Foreskin keratinocyte (primary cell): ENCODE measurements at places on chromosomes 2 and 18.

DNA sequence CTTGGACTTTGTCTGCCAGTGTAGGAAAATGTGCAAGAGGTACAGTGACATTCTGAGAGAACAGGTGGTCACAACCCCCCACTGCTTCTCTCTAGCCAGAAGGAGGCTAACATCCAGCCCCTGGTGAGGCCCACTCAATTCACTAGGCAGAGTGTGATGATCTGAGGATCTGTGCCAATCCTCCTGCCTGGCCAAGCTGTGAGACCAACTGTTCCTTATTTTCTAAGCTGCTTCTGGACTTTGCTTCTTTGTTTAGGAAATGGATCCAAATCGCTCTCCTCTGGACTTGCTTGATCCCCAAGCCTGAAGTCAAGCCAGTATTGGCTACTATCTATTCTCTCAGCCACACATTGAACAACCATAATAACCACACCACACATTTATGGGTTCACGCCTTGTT lies 202.8 kb downstream of the PIK3C3 start:
- DNase-seq, result no peak

- no peak for DNase-seq
These were observed 56.1 kb upstream of the C2orf15 start for GRCh38 chr2:99085421-99085820.

- DNase-seq, result peak; percentile 49
These were observed 193.8 kb upstream of the RND3 start for GRCh38 chr2:150681120-150681804.

DNA sequence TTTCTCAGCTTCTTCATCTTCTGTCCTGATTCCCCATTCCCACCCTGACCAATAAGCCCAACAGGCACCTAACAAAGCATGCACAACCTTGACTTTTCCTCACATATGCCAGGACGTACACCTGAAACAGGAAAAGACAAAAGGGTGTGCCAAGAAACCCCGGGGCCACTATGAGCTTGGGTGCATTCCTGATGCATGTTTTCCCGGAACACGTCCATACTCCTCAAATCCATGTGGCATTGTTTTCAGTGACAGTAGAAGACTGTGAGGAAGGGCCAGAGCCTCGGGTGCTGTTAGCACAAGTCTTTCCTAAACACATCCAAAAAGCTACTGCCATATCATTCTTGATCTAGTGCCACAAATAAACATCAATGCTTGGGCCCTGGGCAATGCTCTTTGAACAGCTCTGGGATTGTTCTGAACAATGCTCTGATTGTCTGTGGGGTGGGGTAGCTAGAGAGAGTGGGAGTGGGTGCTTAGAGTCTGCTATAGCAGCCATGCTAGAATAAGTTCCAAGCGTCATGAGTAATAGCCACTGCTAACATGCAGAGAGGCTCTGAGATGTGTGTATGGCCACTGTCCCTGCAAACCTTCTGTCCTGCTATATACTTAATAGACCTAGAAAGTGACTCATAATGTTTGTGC lies 181.7 kb upstream of the CRIM1 start:
- no peak for DNase-seq

DNA sequence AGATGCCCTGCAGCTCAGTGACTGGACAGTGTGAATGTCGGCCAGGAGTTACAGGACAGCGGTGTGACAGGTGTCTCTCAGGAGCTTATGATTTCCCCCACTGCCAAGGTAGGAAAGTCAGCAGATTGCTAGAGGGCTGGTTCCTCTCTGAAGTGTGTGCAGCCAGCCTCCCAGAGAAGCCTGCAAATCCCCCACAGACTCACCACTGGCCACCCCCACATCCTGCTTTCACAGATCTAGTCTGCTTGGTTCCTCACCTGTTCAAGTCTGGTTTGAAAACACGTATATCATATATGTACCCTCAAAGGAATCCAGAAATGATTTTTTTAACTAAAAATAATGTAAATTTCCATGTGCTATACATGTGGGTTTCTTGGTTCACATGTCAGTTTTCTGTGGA lies 121.1 kb downstream of the LAMA3 start:
- DNase-seq, result no peak

DNA sequence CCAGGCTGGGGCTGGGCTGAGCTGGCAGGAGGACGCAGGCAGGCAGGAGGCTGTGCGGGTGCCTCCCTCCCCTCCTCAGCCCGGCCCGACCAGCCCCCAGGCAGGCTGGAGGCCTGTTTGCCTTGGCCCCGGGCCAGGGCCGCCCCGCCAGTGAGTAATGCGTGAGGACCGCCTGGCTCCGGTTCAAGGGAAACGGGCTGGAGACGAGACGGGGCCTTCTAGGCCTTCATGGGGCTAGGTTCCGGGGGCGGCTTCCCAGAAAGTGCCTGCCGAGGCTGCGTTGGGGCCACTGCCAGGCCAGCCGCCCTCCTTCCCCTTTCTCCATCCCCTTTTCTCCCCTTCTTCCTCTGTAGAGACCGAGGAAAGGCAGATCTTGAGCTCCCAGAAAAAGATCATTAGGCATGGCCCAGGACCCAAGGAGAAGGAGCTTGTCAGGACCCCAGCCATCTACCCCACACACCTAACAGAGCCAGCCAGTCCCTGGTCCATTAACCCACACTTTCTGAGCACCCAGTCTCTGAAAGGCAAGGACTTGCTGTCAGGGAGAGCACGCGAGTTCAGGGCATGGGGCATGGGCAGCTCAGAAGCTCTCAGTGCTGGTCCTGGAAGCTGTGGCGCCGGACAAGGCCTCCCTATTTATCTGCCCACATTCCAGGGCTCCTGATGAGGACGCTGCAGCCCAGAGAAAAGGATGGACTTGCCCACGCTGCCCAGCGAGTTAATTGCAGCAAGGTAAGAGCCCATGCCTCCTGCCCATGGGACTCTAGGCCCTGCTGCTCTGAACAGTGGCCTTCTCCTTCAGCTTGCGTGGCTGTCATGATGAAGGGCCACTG lies 48.5 kb downstream of the SMAD7 start:
- peak; percentile 44 for DNase-seq

DNA sequence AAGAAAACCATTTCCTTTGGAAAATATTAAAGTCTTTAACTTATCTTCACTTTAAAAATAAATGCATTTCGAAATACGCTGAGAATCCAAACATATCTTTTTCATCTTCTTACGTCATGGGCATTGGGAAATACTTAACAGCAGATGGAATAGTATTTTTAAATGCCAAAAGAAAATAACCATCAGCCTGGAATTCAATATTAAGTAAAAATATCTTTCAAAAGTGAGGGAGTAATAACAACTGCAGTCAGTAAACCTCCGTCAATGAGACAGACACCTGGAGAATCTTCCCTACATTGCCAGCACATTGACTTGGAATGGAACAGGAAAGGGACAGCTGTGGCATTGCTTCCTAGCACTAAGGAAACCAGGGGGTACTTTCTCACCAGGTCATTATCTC lies 290.4 kb upstream of the TNP1 start:
- DNase-seq, result no peak

DNA sequence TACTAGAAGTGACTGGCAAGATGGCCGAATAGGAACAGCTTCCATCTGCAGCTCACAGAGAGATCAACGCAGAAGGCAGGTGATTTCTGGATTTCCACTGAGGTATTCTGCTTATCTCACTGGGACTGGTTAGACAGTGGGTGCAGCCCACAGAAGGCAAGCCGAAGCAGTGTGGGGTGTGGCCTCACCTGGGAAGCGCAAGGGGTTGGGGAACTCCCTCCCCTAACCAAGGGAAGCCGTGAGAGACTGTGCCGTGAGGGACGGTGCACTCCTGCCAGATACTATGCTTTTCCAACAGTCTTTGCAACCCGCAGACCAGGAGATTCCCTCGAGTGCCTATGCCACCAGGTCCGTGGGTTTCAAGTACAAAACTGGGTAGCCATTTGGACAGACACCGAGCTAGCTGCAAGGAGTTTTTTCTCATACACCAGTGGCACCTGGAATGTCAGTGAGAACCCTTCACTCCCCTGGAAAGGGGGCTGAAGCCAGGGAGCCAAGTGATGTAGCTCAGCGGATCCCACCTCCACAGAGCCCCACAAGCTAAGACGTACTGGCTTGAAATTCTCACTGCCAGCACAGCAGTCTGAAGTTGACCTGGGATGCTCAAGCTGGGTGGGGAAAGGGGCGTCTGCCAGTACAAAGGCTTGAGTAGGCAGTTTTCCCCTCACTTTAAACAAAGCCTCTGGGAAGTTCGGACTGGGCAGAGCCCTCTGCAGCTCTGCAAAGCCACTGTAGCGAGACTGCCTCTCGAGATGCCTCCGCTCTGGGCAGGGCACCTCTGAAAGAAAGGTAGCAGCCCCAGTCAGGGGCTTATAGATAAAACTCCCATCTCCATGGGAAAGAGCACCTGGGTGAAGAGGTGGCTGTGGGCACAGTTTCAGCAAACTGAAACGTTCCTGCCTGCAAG lies 40.1 kb downstream of the PLEK start:
- DNase-seq, result no peak

DNA sequence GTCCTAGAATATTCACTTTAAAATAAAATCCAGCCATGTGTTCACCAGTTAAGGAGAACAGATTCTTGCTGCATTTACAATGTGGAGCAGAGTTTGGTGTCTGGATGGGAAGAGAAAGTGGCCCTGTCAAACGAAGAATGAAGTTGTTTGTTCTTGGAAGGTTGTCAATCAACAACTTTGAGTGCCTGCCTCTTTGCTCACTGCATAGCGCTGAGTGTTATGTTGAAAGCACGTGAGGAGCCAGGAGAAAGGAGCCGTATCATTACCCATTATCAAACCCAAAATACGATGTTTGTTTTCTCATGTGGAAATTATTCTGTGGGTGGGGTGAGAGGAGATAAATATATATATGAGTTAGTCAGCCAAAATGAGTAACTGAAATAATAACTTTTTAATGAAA lies 492.5 kb upstream of the POU3F3 start:
- DNase-seq, result no peak

GRCh38 chr2:235149240-235149659 lies 197.4 kb downstream of the SH3BP4 start:
- no peak for DNase-seq

- no peak for DNase-seq
These were observed 83.2 kb downstream of the COMMD1 start for GRCh38 chr2:61988462-61989366.

- no peak for DNase-seq
These were observed 6.5 kb upstream of the PPP3R1 start for GRCh38 chr2:68258851-68259250.

DNA sequence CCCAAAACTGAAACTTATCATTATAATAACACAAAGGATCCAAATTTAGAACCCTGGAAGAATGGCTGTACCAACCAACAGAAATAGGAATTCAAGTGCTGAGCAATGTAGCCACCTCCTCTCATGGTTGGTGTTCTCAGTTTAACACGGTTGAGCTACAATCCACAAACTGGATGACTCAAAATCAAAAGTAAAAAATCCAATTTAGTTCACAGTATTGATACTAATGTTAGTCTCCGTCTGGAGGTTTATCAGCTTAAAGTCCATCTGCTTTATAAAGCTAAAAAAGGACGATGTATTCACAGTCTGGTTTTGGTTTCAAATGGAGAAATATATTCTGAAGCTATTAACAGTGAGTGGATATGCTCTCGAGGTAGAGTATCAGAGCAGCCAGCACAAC lies 40.5 kb downstream of the CNTNAP5 start:
- DNase-seq, result no peak
